Stimulated activated CD8-positive, alpha-beta memory T cell treated with anti-CD3 and anti-CD28 coated beads, Interleukin-12 subunit alpha, Interleukin-12 subunit beta, amount 100 ng/mL, for 1 hour (primary cell): ENCODE measurements at places on chromosomes 3 and 15.
A peak's percentile ranks its signal among the peaks of the same experiment; 100 is the strongest.

- DNase-seq, result no peak
Measured at GRCh38 chr3:44974416-44974815, 1.6 kb downstream of the ZDHHC3 start.

DNA sequence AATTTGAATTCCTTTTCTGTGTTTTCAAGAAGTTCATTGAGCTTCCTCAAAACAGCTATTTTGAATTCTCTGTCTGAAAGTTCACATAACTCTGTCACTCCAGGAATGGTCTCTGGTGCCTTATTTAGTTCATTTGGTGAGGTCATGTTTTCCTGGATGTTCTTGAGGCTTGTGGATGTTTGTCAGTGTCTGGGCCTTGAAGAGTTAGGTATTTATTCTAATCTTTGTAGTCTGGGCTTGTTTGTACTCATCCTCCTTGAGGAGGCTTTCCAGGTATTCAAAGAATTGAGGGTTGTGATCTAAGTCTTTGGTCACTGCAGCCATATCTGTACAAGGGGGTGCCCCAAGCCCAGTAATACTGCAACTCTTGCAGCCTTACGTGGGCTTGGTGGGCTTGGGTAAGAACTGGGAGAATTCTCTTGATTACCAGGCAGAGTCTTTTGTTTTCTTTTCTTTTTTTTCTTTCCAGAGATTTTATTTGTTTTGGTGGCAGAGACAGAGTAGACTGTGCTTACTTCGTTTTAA is 19.3 kb upstream of the CCNDBP1 start:
- no peak for DNase-seq

DNA sequence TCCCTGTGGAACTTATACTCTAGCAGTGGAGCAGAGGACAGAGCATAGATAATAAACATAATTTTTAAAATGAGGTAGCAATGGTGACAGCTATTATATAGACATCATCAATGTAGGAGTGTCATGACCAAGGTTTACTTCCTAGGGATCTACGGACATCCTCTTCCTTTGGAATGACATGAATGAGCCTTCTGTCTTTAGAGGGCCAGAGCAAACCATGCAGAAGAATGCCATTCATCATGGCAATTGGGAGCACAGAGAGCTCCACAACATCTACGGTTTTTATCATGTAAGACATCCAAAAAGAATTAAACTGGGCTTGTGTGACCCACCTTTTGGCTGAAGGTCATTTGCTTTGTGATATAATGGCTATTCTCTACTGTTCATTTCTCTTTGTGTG is 30.1 kb upstream of the CAPN3 start:
- no peak for DNase-seq

GRCh38 chr3:123489400-123490004 is 40.6 kb upstream of the ADCY5 start:
- peak; percentile 4 for DNase-seq

- no peak for DNase-seq
Measured at GRCh38 chr3:196050597-196050996, 31.3 kb downstream of the TFRC start.

GRCh38 chr3:169264711-169265110 is 398.8 kb downstream of the MECOM start:
- no peak for DNase-seq

GRCh38 chr15:77507911-77508310 is 87.2 kb downstream of the HMG20A start:
- no peak for DNase-seq

DNA sequence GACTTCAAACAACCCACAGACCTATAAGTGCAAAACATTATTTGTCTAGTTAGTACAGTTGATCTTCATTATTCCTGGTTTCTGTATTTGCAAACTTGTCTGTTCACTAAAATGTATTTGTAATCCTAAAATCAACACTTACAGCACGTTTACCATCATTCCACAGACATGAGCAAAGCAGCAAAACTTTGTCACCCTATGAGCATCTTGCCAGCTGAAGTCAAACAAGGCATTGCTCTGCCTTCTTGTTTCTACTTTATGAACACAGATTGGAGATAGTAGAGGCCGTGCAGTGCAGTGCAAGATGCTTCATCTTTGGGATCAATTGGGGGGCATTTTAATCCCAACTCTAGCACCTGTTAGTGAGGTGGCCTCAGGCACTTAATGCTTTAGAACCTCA is 202.1 kb downstream of the NLGN1 start:
- no peak for DNase-seq

GRCh38 chr3:194840661-194841514 is 155.2 kb downstream of the FAM43A start:
- DNase-seq, result no peak

GRCh38 chr3:64225695-64226499 is 631 bp upstream of the PRICKLE2 start:
- DNase-seq, result no peak

DNA sequence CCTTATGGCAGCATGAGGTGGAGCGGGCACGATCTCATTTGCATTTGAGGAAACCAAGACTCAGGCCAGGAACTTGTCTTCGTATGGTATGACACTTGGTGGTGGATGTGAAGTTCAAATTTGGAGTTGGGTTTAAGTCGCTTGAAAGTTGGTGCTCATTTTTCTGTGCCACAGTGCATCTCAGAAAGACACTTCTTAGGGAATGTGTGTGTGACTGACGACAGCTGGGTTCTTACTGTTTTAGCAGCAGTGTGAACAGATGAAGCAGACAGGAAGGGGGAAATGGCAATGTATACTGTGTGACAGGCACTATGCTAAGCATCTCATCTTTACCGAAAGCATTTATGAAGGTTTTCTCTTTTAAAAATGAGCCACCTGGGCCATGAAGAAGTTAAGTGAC is 75.4 kb downstream of the SEC22A start:
- no peak for DNase-seq

DNA sequence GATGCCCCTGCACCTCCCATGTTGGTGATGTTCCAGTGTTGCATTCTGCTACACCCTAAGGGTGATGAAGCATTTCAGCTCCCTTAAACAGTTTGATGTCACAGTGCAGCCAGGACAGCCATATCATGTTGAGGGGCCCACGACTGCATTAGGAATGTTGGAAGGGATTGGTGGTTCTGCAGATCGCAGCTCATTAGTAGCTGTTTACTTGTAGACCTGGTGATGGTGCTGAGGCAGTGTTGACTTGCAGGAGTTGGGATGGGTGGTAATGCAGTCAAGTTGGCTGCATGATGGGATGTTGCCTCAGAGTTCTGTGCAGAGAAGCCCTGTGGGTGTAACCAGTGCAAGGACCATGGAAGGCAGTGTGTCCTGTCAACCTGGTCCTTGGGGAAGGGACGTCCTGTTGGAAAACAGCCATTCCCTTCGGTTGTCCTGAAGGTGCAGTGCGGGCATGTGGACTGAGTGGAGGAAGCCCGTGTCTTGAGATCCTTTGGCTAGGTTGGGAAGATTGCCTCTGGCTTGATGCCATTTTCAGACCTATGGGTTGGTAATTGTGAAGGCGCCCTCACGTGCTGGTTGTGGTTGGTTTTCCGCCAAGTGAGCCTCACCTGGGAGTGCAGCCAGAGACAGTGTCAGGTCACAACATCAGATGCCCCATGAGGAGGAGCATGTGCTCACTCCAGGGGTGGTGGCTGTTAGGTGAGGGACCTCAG is 100.7 kb downstream of the SNRPN start:
- no peak for DNase-seq

- no peak for DNase-seq
Measured at GRCh38 chr15:69706353-69707097, 253.9 kb downstream of the RPLP1 start.
